ACHN (cell line): ENCODE measurements at places on chromosomes 11 and 22.

GRCh38 chr22:50481440-50482106 is at the start of gene ADM2:
TSS of gene ADM2 (plus strand) at chr22:50481543. CDS start at chr22:50481848, 305 bp downstream.
- DNase-seq, result peak; percentile 35

GRCh38 chr11:116482716-116483115 is 290.1 kb downstream of the BUD13 start:
- DNase-seq, result no peak

GRCh38 chr11:2205981-2206690 is 34.5 kb upstream of the TH start:
- DNase-seq, result no peak

DNA sequence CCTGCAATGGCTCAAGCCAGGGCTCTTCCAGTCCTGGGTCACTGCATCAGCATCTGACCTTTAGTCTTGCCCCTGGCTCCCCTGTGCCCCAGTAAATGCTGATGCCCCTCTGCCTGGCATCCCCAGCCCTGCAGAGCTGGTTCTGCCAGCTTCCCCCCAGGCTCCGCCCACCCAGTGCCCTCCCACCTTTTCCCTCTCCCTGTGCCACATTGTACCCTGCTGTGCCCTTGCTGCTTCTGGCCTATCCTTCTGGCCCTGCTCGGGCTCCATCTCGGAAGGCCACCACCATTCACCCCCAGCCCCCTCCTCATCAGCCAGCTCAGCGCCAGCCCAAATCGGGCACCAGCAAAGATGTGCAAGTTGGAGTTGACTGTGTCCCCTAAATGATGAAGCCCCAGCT is 7.4 kb downstream of the CAPN5 start:
- no peak for DNase-seq

DNA sequence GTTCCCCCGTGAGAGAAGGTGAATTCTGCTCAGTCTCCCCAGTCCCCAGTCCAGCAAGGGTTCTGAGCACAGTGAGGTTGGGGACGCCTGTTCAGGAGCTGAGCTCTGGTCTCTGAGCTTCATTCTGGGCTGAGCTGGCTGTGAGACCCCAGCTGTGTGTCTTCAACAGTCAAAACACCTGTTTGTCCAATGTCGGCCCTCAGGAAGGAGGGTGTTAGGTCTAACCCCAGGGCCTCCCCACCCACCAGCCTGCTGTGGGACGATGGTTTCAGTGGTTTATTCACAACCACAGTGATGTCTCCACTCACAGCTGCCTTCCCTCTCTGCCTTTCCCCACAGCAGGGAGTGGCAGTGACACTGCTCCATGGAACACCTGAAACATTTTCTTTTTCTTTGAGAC is 1282.9 kb downstream of the TBC1D22A start:
- DNase-seq, result no peak

- DNase-seq, result no peak
These were observed 11.4 kb downstream of the IGSF9B start for GRCh38 chr11:133945087-133945974.

DNA sequence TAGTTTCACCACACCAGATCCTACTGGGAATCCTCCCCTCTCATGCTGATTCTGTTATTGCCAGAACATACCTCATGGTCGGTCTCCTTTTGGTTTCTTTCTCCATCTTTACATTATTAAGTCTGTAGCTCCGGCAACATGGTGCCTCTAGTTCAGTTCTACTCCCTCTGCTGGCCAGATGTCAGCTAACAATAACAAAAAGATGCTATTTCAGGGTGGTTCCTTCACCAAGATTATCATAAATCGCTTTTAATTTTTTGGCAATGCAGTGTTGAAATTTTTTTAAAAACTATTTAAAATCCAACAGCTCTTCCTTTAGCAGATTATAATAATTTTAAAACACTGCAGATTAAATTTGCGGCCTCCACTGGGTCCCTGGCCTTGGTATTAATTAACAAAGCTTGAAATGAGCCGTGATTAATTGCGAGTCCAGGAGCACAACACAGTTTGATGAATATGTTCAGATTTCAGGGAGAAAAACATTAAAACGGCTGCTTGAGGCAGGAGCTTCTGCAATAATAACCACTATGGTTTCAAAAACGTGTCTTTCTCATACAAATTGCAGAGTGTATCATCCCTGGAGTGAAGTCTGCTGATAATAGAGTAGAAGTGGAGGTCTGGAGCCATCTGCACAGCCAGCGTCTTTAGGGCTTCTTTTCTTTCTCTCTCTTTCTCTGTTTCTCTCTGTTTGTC is 492.9 kb upstream of the KIRREL3 start:
- DNase-seq, result peak; percentile 1

DNA sequence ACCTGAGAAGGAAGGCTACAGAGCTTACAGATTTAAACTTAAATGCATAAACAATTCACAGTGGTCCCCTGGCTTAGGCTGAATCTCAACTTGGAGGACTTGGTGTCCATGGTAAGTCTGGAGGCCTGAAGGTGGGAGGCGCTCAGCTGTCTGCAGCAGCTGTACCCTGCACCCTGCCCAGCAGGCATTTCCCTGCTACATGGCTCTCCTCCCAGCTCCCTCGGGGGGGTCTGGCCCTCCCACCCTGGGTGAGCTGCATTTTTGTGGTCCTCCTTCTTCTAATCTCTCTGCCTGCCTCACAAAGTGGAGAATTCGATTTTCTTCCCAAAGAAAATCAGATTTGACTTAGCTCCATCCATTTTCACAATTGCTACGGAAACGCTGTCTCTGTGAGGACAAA is 273.2 kb downstream of the KIRREL3 start:
- no peak for DNase-seq

GRCh38 chr11:132913886-132914285 is 618.4 kb downstream of the OPCML start:
- DNase-seq, result no peak

DNA sequence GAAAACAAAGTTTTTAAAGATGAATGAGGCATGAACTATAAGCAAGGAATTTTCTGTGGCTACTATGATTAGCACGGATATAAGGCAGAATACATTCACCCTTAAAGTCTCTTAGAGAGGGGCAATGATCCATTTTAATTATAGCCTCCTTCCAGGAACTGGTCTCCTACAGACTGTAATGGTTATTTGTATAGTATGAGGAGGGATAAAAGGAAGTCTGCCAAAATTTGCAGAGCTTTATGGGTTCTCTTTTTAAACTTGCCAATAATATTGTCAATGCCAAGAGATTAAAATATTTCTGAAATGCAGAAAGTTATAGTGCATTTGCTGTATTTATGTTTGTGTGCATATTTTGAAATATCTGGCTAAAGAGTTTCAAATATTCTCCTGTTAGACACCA is 271.4 kb upstream of the LUZP2 start:
- no peak for DNase-seq

GRCh38 chr22:22847241-22847640 is 40.4 kb upstream of the IGLL5 start:
- no peak for DNase-seq

DNA sequence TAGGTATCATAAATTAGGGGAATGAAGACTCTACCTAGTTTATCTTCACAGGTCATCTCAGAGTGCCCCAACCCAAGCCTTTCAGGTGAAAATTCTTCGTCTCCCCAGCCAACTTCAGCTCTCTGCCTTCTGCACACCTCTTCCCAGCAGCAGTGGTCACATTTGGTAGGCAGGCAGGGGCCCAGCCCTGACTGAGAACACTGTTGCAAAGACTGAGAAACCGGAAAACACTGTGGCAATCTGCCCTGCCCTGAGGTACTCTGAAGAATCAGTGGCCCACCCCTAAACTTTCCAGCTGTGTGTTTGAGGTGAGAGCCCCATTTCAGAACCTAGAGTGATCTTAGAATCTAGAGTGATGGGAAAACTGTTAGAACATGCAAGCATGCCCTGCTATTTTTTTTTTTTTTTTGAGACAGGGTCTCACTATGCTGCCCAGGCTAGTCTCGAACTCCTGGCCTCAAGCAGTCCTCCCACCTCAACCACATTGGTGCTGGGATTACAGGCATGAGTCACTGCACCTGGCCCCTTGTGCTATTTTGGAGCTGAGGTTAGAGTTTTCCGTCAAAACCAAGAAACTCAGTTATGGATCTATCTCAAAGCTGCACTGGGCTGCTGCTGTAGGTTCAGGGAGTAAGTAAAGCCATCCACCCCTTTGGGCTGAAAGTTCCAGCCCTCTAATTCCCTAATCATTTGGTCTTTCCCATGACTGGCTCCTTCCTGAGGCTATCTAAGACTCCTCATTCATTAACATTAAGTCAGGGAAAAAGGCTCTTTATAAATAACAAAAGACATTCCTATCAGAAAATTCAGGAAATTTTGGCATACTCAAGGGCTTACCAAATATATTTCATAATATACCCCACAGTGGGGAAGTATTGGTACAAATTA is 1.7 kb upstream of the LDHA start:
- DNase-seq, result no peak
